GM10248 (cell line): ENCODE measurements at places on chromosomes 4 and X.

DNA sequence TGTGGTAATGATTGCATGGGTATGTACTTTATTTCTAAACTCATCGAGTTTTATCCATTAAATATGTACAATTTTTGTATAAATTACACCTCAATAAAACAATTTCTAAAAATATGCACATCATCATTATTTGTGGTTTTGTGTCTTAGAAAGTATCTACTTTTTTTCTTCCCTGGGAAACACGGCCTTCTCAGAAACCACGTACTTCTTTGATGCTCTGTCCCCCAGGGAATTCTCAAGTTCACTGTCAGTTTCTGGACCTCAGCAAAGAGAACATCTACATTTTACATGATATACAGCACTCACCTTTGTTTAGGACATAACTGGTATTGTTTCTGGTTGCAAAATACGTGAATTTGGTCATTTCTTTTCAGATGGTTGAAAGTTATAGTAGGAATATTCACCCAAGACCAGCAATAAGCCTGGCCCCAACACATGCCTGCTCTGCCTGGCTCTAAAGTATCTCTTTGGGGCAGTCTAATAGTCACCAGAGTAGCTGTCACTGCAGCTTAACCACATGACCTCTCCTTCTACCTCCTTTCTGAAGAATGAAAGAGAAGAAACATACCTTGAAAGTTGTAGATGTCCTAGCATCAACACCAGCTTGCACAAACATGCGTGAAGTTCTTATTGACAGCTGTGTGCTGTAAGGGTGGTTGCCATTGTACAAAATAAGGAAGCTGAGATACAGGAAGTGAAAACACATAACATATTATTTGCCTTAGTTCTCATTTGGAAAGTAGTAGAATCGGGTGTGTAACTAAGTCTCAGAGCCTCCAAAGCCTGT, 48.4 kb upstream of the SPANXN4 start:
- DNase-seq = peak; percentile 28

- no peak for DNase-seq
Observed at GRCh38 chr4:7256984-7257810, 64.9 kb downstream of the SORCS2 start.

DNA sequence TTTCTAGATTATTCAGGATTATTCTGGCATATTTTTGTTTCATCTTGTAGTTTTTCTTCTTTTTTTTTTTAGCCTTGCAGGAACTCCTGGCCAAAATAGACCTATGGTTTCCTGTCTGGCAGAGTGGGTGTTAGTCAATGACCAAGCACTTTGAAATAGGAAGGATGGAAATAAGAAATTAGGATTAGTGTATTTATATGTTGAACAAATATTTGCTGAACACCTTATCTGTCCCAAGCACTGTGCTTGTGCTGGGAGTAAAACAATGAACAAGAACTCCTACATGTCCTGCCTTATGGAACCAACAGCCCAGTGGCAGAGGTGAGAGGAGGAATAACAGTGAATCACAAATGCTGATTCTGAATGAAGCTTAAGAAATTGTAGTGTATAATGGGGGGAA, 4.5 kb downstream of the MMRN1 start:
- no peak for DNase-seq

GRCh38 chr4:145804116-145804515, 124.2 kb downstream of the C4orf51 start:
- DNase-seq = no peak

GRCh38 chrX:72712094-72712755, 1.9 kb downstream of the PHKA1 start:
- no peak for DNase-seq

GRCh38 chr4:8710416-8710815, 117.9 kb downstream of the CPZ start:
- no peak for DNase-seq

GRCh38 chr4:102871772-102872171, 3.0 kb downstream of the CISD2 start:
- no peak for DNase-seq

DNA sequence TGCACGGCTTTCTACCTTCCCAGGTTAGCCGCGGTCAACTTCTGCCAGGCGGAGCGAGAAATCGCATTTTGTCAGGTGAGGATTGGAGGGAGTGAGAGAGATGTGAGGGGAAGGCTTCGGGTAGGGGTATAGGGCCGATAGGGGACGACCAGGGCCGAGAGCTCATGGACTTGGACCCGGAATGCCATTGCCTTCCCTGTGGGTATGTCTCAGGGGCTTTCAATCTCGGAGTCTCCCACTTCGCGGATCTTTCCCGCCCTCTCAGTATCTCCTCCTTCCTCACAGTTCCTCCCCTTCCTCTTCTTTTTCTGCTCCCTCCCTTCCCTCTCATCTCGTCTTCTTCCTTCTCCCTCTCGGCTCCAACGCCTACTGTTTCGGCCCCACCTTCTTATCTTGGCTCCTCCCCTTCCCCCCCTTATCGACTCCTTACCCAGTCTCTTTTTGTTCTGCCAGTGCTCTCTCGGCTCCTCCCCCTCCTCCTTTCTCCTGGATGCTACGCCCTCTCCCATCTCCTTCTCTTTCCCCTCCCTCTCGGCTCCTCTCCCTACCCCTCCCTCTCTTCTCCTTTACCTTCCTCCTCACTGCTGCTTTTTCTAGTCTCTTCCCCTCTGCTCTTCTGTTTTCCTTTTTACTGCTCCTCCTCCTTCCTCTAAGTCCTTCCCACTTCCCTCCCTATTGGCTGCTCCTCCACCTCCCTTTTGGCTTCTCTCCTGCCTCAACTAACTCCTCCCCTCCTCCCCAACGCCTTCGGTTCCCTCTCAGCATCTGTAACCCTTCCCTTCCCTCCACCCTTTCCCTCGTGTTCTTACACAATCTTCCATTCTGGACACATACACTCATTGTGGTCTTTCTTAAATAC, 29.4 kb upstream of the RBMX start:
- peak; percentile 55 for DNase-seq

DNA sequence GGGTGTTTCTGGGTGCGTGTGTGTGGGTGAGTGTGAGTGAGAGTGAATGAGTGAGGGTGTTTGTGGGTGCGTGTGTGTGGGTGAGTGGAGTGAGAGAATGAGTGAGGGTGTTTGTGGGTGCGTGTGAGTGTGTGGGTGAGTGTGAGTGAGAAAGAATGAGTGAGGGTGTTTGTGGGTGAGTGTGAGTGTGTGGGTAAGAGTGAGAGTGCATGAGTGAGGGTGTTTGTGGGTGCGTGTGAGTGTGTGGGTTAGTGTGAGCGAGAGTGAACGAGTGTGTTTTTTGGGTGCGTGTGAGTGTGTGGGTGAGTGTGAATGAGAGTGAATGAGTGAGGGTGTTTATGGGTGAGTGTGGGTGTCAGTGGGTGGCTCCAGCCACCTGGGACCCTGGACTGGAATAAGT, 1676.1 kb upstream of the TENM3 start:
- DNase-seq = no peak

- DNase-seq = no peak
Observed at GRCh38 chrX:148872161-148872535, 371.7 kb downstream of the AFF2 start.

GRCh38 chr4:173508386-173509035, 21.5 kb downstream of the HAND2 start:
- DNase-seq = no peak

DNA sequence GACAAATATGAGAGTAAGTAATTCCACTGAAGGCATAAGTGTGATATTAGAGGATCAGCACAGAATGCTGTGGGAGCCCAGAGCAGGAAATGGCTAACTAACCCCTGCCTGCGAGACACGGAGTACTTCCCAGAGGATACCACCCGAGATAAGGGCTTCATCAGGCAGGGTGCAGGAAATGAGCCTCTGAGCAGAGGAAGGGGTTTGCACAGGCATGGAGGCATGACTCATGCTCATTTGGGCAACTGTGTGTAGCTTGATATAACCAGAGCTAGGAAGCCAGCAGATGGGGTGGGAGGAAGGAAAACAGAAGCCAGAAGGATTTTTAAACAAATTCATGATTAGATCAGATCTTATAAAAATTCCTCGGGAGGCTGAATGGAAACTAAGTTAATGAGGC, 70.0 kb upstream of the TSPAN5 start:
- DNase-seq = no peak

DNA sequence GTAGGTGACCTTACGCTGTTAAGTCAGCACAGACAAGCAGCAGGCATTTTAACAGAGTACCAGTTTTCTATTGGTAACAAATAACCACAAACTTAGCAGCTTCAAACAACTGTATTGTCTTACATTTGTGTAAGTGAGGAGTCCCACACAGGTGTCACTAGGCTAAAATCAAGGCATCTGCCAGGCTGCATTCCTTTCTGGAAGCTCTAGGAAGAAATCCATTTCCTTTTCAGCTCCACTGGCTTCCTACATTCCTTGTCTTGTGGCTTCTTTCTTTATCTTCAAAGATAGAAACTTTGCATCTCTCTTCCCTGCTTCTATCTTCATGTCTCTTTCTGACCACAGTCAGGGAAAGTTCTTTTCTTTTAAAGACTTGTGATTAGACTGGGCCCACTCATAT, 139.9 kb downstream of the TMEM144 start:
- no peak for DNase-seq
